ENCODE measurements at places on chromosomes 3 and 15.
A peak's percentile ranks its signal among the peaks of the same experiment; 100 is the strongest.

DNA sequence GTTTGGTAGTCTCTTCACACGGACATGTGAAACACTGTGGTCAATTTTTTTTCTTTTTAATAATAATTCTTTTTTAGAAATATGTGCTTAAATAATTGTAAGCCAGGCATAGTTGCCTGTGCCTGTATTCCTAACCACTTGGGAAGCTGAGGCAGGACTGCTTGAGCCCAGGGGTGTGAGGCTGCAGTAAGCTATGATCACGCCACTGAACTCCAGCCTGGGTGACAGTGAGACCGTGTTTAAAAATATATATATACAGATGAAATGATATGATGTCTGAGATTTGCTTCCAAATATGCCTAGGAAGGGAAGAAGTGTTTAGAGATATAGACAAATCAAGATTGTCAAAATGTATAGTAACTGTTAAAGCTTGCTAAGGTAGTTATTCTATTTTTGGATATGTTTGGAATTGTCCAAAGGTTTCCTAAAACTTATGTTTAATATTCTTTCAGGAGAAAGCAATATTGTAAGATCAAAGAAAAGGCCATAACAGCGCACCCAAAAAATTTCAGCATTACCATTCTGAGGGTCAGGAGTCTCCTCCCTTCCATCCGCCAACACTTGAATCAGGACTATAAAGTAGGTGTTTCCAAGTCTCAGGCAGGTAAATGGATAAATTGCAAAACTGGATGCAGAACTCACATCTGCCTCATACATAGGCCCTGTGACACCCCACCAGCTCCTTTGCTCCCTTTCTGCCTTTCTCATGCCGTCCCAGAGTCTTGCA, 532 bp upstream of the SELENOT start:
- DNase-seq, result no peak

GRCh38 chr3:11711876-11712275, 68.2 kb upstream of the VGLL4 start:
- no peak for DNase-seq

GRCh38 chr3:160746976-160747375, 9.1 kb upstream of the PPM1L start:
- DNase-seq, result no peak

DNA sequence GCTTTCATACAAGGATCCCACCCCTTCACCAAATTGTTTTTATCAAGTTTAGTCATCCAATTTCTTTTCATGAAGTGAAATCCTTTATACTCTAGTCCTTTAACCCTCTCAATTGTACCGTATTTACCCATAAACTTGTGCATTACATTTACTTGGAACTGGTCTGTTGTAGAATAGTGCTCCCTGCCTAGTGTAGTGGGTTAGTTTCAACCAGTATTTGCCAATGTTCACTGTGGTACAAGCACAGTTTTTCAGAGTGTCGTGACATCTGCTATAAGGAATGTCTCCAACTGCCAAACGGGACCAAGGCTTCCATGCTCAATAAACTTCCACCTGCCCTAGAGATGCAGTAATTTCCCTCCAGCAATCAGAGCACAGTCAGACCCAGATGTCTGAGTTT, 211.9 kb downstream of the KCNAB1 start:
- no peak for DNase-seq

DNA sequence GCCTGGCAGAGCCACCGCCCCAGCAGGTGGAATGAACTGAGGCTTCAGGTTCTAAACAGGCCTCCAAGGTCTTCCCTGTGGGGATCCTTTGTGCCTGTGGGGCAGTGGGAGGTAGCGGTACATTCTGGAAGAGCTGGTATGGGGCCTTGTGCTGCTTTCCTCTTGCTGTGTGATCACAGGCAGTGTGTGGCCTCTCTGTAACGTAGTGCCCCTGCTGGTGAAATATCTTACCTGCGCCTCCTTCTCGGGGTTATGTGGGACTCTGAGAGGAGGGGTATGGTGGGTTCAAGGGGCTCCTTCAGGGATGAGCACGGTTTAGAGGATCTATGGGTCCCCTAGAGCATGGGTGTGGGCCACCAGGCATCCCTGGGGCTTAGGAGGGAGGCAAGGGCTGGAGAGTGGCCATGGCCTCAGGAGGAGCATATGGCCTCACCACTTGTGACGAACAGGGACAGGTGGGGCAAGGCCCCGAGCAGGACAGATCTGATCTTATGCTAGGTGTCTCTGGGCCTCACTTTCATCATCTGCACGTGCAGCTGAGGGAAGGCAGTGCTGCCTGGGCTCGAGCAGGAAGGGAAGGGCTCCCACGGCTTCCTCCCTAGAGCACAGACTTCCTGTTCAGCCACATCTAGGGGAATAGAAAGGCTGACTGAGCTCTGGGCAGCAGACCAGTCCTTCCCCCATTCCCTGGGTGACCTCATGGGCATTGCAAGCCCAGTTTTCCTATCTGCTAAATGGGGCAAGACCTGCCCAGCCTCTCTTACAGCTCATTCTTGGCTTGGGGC, 1.9 kb upstream of the ALS2CL start:
- DNase-seq, result no peak

- no peak for DNase-seq
Observed at GRCh38 chr15:73957785-73958184, 31.5 kb downstream of the LOXL1 start.

DNA sequence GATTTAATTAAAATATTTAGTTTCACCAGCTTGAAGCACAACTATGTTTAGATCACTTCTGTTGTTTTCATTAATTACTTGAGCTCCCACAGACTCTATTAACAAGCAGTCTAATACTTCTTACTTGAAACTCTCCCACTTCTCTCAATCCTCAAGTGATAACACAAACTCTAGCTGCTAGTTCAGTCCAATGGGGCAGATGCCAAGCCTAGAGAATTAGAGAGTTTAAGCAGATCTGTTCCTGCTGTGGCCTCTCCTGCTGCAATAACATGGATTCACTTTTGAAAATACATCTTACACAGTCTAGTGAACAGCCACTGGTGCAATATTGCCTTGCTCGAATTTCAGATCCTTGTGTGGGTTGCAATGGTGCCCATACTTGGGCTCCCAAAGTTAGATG, 566.4 kb upstream of the SGO1 start:
- DNase-seq, result no peak

GRCh38 chr15:91917686-91918360, 64.3 kb downstream of the SLCO3A1 start:
- no peak for DNase-seq

DNA sequence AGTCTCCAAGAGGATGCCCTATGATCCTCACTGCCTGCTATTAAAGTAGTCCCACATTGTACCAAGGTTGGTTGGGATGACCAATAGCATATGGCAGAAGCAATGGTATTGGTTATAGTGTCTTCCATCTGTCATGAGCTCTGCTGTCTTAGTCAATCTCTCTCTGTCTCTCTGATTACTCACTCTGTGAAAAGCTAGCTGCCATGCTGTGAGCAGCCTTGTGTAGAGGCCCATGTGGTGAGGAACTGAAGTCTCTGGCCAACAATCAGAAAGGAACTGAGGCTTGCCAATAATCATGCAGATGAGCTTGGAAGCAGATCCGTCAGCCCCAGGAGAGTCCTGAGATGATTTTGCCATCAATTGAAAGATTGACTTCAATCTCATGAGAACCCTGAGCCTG, 60.3 kb upstream of the CFAP161 start:
- DNase-seq, result no peak

- peak; percentile 1 for DNase-seq
Observed at GRCh38 chr3:149393345-149394160, 16.1 kb upstream of the TM4SF1 start.

DNA sequence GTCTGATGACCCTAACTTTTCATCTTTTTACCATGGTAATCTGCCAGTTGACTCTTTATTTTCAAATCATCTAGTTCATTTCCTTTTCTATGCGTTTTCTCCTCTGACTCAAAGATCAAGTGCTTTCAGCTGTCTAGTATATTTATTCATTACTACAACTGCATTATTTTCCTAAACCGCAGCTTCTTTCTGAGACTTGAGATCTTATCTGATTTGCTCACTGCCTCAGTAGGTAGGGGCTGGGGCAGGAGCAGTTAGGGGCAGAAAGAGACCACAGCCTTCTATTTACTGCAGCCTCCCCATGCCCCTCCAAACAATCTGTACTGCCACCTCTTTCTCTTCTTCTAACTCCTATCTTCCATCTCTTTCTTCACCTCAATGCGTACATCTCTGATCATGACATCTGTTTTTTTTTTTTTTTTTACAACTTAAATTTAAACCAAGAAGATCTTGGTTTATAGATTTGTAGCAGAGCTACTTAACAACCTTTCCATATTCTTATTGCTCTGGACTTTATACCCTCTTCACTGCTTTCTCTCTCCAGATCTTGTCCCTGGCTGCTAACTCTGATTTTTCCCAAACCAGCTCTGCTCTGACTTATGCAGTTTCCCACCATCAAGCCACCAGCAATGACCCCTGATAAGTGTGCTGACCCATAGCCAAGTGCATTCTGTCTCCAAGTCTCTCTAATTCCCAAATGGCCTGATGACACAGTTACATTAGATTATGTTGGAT, 52.2 kb downstream of the MOBP start:
- DNase-seq, result no peak

DNA sequence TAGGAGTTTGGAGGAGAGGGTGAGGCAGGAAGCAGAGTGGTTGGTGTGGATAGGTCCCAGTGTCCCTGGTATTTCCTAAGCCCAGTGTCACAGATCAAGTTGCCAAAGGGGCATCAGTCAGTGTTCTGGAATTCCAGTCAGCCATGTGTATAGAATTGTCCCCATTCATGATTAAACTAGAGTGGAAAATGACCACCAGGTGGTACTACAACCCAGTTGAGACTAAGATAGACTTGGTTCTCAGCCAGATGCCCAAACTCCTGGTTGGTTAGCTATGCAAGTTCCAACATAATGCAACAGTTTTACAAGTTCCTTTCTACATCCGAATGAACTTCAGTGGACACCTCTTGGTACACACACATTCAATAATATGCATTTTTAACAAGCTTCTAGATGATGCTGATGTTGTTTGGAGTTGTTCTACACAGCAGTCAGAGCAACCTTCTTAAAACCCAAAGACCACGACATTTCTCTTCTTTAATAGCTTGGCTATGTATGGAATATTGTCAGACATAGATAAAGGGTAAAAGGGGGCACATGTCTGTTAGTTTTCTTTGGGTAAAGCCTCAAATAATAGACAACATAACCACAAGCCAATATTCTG, 8.4 kb upstream of the ATR start:
- DNase-seq, result no peak

GRCh38 chr3:179513862-179514261, 48.9 kb upstream of the ACTL6A start:
- DNase-seq, result no peak

- no peak for DNase-seq
Observed at GRCh38 chr3:137970914-137971831, 38.8 kb upstream of the CLDN18 start.

GRCh38 chr15:98763179-98763578, 114.8 kb downstream of the IGF1R start:
- DNase-seq, result no peak
